Muscle of arm (tissue), 14 donors: ENCODE measurements at places on chromosomes 7 and 10. TPM values are rescaled to one million over a fixed set of nuclear protein-coding genes. Genes with fewer than 3 reads are reported as not detected.

FAM25G gene
- polyA plus RNA-seq = not detected

- DNase-seq = no peak
Observed at GRCh38 chr7:50268990-50269389, 35.5 kb upstream of the IKZF1 start.

- no peak for DNase-seq
Observed at GRCh38 chr7:41872966-41873365, 170.1 kb upstream of the INHBA start.

CTAGE4 gene
- polyA plus RNA-seq = 1.2 TPM

CPXM2 gene
- 0.92 TPM for polyA plus RNA-seq

- DNase-seq = no peak
Observed at GRCh38 chr7:31398815-31399214, 58.3 kb upstream of the NEUROD6 start.

DNA sequence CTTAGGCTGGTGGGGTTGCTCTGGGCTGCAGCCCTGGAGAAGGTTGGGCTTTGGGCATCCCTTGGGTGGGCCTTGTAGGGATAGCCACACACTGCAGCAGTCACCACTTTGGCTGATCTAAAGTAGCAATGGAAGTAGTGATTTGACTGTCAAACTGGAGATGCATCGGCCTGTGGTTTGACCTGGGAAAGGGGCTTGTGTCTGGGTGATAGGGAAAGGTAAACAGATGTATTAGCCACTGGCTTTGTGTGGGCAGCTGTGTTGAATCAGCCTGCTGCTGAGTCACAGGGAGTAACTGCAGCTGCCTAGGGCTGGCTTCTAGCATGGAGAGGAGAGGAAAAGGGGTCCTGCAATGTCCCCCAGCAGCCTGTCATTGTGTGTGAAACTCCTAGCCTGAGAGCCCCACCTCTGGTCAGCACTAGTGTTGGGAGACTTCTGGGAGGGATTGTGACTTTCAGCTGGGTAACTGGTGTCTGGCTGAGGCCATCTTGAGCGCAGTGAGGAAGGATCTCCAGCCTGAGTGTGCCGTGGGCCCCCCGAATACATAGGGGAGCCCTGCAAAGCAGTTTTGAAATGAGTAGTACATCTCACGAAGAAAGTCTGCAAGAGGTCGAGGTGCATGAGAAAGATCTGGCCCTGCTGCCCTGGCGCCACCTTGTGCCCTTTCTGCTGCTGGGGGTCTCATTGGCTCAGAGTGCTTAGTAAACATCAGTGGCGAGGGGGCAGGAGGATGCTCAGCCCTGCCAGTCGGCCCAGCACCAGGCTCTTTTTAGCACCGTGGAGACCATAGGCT lies 117.3 kb downstream of the FANK1 start:
- DNase-seq = no peak

DNA sequence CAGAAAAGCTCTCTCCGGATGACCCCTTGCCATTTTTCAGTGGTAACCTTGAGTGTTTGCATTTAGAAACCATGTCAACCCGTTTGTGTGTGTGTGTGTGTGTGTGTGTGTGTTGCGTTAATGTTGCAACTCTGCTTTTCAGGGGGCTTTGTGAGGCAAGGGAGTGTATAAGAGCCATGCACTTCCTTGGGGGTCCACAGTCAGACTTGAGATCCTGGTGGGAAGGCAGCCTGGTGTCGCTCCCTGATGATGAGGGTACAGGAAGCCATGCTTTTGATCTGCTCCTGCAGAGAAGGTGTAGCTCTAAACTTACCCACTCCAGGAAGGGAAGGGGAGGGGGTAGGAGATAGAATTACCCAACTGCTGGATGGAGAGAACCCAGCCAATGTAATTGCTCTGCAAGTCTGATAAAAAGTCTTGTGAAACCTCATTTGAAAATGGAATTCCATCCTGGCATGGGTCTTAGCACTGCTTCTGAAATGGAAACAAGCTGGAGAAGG lies 10.7 kb downstream of the GRK5 start:
- DNase-seq = no peak
